ENCODE measurements at places on chromosomes 7 and 10.

DNA sequence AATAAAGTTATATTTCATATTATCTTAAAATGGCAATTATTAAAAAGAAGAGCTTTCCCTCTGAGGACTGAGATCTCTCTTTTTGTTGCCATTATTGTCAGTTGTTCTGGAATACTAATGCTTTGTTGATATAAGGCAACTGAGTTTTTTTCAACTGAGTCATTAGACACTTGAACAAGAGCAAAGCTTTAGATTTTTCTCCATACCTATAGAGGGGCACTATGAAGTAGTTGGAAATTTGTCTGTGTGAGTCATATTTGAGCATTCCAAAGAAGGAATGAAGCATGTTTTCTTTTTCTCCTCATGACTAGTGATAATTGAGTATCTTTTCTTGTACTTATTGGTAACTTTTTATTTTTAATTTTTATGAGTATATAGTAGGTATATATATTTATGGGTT, 24.5 kb downstream of the RPA3 start:
- no peak for DNase-seq

DNA sequence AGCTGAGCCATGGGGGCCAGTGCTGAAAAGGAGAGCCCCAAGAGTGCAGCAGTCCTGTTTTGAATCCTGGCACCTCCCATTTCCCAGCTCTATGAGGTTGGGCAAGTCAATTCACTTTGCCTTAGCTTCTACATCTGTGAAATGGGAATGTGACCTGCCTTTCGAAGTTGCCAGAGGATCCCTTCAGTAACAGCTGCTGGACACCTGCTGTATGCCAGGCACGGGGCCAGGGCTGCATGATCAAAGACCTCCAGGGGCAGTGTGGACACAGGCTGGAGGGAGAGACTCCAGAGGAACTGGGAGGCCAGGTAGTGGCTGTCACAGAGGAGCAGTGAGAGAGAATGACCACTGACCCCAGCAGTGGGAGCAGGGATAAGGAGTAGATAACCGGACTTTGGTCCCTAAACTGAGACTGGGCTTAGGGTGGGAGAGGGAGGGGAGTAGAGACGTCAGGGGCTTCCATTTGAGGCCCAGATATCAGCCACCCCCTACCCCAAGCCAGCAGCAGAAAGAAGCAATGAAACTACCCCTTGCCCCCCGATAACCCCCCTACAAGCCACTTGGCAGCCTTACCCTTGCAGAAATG, 45.2 kb downstream of the SRRM3 start:
- DNase-seq = no peak

DNA sequence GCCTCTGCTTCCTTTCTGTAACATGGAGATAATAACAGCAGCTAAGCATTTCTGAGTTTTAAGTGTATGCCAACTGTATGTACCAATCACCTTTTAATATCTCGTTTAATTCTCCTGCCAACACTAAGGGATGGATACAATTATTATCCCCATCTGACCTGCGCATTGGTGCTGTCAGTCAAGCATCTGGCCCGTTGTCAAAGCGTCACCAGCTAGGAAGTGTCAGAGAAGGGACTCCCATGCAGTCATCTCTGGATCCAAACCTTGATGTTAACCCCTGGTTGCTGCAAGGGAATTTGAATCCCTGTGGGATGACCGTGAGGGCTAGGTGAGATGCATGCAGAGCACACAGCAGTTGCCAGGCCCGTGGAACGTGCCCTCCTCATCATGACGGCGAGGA, 506.8 kb downstream of the SDK1 start:
- no peak for DNase-seq

DNA sequence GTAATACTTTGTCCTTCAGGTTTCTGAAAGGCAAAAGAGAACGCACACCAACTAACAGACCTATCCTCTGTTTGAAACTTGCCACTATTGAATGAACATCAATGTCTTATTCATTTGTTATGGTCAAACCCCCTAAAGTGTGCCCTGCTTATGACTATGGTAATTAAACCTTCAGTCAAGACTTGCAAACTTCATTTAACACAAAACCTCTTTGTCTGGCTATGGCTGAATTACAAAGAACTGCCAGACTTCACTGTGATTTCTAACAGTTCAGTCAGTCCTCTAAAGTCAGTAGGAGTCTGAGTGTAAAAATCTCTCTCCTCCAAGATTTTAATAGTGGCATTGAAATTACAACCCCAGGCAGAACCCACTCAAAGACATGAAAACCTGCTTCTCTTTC, 702.5 kb upstream of the LRRN3 start:
- DNase-seq = no peak

DNA sequence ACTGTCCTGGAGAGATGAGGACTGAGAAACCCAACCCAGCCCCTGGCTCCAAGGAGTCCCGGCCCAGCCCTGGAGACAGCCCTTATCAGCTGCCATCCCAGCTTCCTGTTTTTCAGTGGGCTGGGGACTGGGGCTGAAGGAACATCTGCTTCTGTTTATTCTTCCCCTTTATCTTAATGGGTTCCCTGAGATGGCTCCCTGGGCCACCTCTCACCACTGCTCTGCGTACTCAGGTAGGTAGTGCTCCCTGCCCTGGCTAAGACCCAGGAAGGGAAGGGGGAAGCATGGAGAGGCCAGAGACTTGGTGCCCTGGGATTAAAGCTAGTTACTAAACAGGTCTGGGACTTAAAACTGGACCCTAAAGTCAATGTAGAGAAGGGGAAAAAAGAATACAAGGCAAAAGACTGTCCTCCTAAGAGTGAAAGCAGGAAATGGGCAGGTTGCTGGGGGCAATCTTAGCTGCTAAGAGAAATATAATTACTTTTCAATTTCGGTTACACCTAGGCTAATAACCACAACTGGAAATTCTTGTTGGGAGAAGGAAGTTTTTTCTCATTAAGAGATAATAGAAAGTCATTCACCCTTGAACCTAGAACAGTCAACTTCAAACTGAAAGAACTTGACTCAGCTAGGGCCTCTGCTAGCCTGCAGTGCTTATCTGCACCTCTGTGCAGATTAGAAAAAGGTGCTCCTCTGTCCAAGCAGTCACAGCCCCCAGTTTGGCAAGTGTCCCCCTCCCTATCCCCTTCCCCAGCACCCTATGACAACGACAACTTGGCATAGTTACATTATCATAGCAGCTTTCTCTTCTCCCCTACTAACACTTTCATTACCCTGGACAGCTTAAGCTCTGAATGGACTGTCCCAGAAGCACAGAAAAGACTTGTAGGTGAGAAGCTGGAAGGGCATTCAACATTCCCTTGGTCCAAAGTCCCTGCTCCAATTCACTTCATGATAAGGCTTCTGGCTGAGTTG, 65.6 kb upstream of the KDM7A start:
- DNase-seq = no peak

- DNase-seq = no peak
Measured at GRCh38 chr7:82029236-82029913, 259.5 kb upstream of the HGF start.

DNA sequence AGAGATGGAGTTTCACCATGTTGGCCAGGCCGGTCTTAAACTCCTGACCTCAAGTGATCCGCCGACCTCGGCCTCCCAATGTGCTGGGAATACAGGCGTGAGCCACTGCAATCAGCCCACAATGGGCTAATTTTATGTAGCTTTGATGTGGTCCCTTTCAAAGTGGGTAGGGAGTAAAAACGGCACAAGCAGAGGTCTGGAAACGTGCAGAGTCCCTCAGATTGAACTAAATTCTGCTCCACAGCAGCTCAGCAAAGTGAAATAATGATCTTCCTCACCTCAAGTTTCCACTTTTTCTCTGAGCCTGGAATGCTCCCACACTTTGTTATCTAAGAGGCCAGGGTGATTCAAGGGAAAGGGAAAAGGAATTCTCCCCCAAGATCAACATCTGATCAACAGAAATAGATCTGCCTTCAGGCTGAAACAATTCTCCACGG, 6.1 kb downstream of the CCDC3 start:
- no peak for DNase-seq

DNA sequence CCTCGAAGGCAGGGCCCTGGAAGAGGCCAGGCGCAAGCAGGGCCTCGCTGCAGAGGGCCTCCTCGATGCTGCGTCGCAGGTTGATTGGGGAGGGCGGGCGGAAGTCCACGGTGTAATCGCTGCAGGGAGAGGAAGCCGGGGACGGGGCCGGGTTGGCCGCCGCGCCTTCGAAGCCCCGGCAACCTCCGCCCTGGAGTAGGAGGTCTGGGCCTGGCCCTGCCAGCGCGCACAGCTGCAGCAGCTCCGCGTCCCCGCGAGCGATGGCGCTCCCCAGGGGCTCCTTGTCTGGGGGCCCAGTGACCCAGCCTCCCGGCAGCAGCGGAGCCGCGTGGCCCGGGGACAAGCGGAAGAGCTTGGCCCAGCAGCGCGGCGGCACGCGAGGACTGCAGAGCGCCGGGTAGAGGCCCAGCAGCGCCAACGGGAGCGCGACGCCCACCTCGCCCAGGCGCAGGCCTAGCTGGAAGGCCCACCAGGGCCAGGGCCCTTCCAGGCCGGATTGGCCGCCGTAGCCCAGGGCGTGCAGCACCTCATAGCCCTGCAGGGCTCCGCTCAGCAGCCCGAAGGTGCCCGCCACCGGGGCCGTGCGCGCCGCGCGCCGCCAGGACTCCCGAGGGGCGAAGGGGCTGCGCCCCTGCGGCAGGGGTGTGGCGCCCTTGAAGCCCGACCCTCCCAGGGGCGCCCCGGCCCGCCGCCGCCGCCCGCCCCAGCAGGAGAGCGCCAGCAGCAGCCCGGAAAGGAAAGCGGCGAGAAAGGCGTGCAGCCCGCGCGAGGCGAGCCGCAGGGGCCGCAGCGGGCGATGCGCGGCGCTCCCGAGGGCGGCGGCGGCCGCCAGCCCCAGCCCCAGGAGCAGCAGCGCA, 7.8 kb upstream of the RBM28 start:
- no peak for DNase-seq

DNA sequence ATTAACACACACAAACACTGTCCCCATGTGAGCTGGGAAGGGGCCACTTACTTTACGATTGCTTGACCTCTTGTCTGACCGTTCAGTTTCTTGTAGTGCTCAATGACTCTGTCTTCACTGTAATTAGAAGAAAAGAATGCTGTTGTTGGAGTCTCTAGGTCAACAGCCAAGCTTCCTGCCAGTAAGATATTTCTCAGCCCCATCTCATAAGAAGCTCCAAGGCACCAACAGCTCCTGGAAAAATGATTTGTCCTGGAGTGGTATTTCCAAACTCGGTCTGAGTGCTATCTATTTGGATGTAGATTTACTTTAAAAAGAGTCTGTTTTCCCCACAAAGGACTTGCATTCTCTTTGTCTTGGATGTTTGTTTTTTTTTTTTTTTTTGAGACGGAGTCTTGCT, 153.7 kb downstream of the PRPF18 start:
- DNase-seq = no peak
